Nephron progenitor cell (in vitro differentiated cells): ENCODE measurements at places on chromosomes 1 and 21.
A peak's percentile ranks its signal among the peaks of the same experiment; 100 is the strongest.

DNA sequence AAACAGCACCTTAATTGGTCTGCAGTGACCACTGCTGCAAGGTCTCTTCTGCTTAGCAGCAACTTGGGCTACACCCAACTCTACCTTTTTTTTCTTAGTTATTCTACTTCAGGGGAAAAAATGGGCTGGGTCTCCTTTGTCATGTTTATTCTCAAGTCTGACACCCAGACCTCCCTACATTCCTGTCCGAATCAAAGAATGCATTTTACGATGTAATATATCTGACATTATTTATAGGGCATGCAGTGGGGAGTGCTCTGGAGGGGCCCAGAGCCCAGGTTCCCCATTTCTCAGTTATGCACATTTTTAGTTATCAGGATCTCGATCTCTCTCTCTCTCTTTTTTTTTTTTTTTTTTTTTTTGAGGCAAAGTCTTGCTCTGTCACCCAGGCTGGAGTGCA lies 50.5 kb downstream of the OPTC start:
- DNase-seq, result no peak

GRCh38 chr1:42931108-42931539 lies 27.5 kb downstream of the SLC2A1 start:
- DNase-seq, result peak; percentile 34

- DNase-seq, result no peak
Measured at GRCh38 chr1:29415156-29415830, 179.0 kb downstream of the PTPRU start.

GRCh38 chr1:147630022-147630421 lies 40.3 kb downstream of the ACP6 start:
- DNase-seq, result no peak

DNA sequence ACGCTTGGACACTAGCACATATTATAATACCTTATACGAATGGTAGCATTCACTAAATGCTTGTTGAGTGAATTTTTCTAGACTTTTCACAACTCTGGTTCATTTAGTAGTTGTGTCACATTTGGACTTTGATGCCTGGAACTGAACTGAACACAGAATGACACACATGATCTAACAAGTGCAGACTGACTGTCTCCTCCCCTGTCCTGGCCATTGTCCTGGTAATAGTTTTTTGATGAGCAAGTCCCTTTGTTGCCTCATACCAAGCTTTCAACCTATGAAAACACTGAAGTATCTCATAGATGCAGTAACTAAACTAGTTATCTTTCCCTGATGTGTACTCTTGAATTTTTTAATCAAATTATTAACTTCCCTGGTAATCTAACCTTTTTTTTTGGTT lies 66.4 kb downstream of the LRRC8D start:
- DNase-seq, result no peak

DNA sequence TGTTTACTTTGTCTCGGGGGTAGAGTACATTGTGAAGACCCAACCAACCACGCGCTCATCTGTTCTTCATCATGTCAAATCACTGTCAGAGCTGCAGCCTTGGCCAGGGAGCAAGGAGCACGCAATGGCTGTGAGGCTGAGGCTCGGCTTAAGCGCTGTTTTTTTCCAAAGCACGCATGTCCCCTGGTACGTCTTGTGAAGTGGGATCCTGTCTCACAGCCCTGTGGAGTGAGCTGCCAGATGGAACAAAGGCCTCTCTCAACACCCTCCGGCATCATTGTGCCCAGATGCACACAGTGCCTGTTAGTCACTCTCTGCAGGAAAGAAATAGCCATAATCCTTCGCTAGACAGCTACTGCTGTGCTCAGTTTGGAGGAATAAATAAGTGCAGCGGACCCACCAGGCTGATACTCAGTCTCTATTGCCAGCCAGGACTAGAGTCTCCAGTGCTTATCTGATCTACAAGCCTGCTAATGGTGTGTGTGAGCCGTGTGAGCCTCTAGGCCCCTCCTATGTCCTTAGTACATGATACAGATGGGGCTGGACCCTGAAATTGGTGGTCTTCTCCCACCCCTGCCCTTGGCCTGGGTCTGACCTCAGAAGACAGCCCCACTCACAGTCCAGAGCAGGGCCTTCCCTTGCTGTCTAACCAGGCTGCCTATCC lies 91.3 kb upstream of the COA6 start:
- DNase-seq, result no peak

DNA sequence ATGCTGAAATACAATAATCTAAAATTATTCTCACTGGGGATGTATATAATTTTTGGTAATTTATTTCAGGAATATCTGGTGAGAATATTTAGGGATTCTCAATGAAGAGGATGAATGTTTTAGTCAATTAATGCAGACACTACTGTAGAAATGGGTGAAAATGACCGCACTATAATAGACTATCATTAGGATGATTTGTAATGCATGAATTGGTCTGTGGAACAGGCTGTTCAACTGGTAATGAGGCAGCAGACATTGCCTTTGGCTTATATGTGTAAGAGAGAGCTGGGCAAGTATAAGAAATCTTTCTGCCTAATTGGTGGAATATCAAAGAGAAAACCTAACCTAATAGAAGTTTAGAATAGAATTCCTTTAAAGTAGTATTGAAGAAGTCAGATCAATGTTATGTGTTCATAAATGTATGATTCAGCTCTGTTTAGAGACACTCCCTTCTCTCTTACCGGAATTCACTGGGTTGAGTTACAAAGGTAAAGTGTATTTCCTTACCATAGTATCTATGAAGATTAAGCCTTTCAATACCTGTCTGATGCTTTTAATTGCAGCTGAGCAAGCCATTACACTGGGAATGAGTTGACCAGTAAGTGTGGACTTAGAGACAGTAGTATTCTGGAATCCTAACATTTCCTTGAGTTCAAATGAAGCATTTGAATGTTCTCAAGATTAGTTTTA lies 274.5 kb downstream of the S1PR1 start:
- no peak for DNase-seq

GRCh38 chr1:30474818-30475200 lies 248.6 kb downstream of the MATN1 start:
- DNase-seq, result no peak

DNA sequence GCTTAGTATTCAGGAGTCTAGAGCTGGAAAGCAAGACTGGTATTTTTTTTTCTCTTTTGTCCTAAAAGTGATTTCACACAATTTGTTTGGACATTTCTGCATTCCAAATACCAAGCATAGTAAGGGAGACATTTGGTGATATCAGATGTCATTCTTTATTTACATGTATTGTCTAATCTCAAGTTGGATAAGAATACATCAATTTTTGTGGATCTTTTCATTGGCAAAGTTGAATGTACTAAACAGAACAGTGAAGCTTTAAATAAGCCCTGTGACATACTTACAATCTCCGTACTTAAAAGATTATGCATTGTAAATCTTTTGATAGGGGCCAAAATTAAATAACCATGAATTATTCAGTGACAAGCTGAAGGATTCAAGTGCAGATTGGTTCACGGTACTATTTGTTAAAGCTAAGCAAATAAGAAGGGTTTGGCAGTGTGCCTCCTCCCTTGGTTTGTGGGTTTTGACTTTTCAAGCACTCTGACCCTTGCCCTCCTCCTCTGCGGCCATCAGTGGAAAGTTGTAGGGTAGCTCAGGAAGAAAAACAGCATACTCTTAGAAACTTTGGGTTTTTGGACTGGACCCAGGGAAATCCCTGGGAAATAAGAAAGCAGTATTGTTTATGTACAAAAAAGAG lies 663.7 kb downstream of the ADGRL2 start:
- DNase-seq, result peak; percentile 11

DNA sequence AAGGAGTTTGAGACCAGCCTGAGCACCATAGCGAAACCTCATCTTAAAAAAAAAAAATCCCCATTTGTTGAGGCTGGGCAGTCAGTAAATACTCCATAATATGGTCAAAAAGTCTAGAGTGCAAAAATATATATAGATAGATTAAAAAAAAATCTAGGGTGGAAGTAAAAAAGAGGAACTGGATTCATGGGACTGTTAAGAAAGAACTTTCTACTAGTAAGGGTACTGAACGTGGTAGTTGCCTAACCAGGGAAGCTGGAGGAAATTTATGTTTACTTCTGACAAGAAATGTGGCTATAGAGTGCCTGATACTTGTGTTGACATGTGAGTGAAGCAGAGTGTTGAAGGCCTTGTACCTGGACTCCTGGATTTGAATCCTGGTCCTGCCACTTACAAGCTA lies 265.9 kb upstream of the FAM78B start:
- no peak for DNase-seq
